ENCODE measurements at places on chromosomes 7 and 10. TPM values are rescaled to one million over a fixed set of nuclear protein-coding genes. Genes with fewer than 3 reads are reported as not detected.

Gene NACAD
- total RNA-seq, result 0.35 TPM

Gene IQUB
- not detected for total RNA-seq

Gene ACTL6B
- not detected for total RNA-seq

Gene CPED1
- total RNA-seq, result not detected

Gene DRGX
- total RNA-seq, result not detected

Gene TBXAS1
- 13.3 TPM for total RNA-seq

Gene ADRB1
- 1.2 TPM for total RNA-seq

Gene CLDN15
- total RNA-seq, result 12.9 TPM

Gene ZNF503
- total RNA-seq, result 9.9 TPM

Gene MKX
- total RNA-seq, result not detected

Gene CCDC136
- total RNA-seq, result 3.6 TPM

Gene PDE1C
- total RNA-seq, result 3.3 TPM

Gene AGR2
- 104 TPM for total RNA-seq

Gene SPOCK2
- total RNA-seq, result 0.39 TPM

Gene CPA4
- 4.5 TPM for total RNA-seq

Gene FBXO24
- total RNA-seq, result 0.07 TPM

Gene POLR2J3
- 33.4 TPM for total RNA-seq

Gene ZNF425
- total RNA-seq, result 1.9 TPM

Gene SKIDA1
- 1.1 TPM for total RNA-seq

Gene UCN3
- total RNA-seq, result not detected

Gene SPDYE1
- total RNA-seq, result not detected

Gene SPDYE9
- not detected for total RNA-seq

Gene CALD1
- total RNA-seq, result 93.1 TPM

Gene OR2A1
- total RNA-seq, result not detected

Gene INA
- total RNA-seq, result 29.7 TPM

Gene SLC39A12
- total RNA-seq, result not detected

Gene SH2B2
- total RNA-seq, result 4.6 TPM

Gene UTF1
- not detected for total RNA-seq

Gene GRID2IP
- not detected for total RNA-seq

Gene DNAJB12
- 27.9 TPM for total RNA-seq

Gene DMBT1
- 0.13 TPM for total RNA-seq

Gene DHX32
- total RNA-seq, result 39.9 TPM

Gene SNX10
- total RNA-seq, result 2.2 TPM

Gene GJD4
- total RNA-seq, result not detected

Gene PIK3CG
- not detected for total RNA-seq

Gene PDE6C
- not detected for total RNA-seq

Gene TACR2
- not detected for total RNA-seq

Gene MYO1G
- 0.13 TPM for total RNA-seq

Gene TRIM73
- total RNA-seq, result 3.1 TPM

Gene MAT1A
- not detected for total RNA-seq
